Suprapubic skin (tissue), 4 donors: ENCODE measurements at places on chromosomes 3 and 15. TPM values are rescaled to one million over a fixed set of nuclear protein-coding genes. Genes with fewer than 3 reads are reported as not detected.

GOLGA6B gene
- total RNA-seq, result not detected

GRCh38 chr3:127457094-127457475 is 133.4 kb downstream of the TPRA1 start:
- peak overlapping the region; percentile 32 for H3K4me3 ChIP-seq
- no peak overlapping the region for H3K27ac ChIP-seq
- H3K4me1 ChIP-seq, result peaks cover 25% of the 10 kb centered on the region
- peaks cover 54% of the 10 kb centered on the region for H3K27me3 ChIP-seq
- DNase-seq, result peak; percentile 78

DNA sequence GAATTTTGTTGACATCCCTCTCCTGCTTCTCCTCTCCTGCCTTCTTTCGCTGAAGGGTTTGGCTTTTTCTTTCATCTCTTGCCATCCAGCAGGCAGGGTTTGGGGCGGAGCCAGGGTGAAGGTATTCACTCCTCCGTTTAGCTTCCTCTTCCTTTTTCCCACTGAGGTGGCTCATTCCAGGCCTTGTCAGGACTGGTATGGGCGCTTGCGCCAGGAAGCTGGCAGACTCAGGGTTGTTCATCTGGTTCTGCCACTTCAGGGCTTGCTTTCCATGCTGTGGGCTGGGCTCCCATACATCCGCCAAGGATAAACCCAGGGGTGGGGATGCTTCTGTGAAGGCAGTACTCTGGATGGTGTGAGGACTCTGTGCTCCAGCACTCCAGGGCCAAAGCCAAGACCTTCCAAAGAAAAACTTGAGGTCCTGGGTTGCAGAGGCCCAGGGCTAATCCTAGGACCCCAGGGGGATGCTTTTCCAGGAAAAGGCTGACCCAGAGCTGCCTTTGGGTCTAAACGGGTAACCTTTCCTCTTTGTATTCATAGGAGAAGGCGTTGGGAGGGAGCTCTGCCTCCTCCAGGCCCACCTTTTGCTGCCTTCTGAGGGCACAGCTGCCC is 7.7 kb upstream of the AMOTL2 start:
- peaks cover 30% of the 10 kb centered on the region for H3K4me1 ChIP-seq
- DNase-seq, result peak; percentile 87
- H3K4me3 ChIP-seq, result no peak overlapping the region
- peak overlapping the region; percentile 75 for H3K27ac ChIP-seq
- H3K36me3 ChIP-seq, result no peaks in the 10 kb centered on the region
- H3K27me3 ChIP-seq, result no peaks in the 10 kb centered on the region

GRCh38 chr3:126508564-126508964 is 9.0 kb downstream of the UROC1 start:
- H3K27ac ChIP-seq, result no peak overlapping the region
- peaks cover 5% of the 10 kb centered on the region for H3K4me1 ChIP-seq
- no peak for DNase-seq
- peaks cover 13% of the 10 kb centered on the region for H3K27me3 ChIP-seq
- H3K36me3 ChIP-seq, result no peaks in the 10 kb centered on the region
- H3K4me3 ChIP-seq, result no peak overlapping the region

GRCh38 chr3:164465172-164465571 is 613.1 kb downstream of the SI start:
- DNase-seq, result no peak
- no peaks in the 10 kb centered on the region for H3K27me3 ChIP-seq
- no peak overlapping the region for H3K27ac ChIP-seq
- no peak overlapping the region for H3K4me3 ChIP-seq
- H3K36me3 ChIP-seq, result no peaks in the 10 kb centered on the region
- no peaks in the 10 kb centered on the region for H3K4me1 ChIP-seq

- no peaks in the 10 kb centered on the region for H3K36me3 ChIP-seq
- H3K4me3 ChIP-seq, result no peak overlapping the region
- H3K4me1 ChIP-seq, result peaks cover 26% of the 10 kb centered on the region
- H3K27ac ChIP-seq, result no peak overlapping the region
- H3K27me3 ChIP-seq, result no peaks in the 10 kb centered on the region
These were observed 63.3 kb upstream of the RGMA start for GRCh38 chr15:93152360-93152759.

DNA sequence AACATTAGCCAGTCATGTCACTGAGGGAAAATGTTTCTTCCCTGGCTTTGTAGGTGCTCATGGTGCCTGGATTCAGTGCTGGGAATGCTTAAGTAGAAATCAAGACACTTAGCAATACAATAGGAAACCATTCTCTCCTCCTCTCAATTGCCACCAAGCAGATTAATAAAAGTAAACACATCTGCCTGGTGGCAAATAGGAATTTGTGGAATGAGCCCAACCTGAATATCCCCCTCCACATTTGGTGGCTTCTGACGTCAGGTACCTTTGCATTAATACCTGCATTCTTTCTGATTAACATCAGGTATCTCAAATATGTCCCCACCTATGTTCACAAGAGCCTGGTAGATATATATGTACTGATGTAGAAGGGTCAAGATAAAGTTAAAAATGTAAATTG is 42.7 kb downstream of the PPP2R3A start:
- H3K27me3 ChIP-seq, result no peaks in the 10 kb centered on the region
- no peak overlapping the region for H3K4me3 ChIP-seq
- DNase-seq, result no peak

- no peak overlapping the region for H3K27ac ChIP-seq
- no peaks in the 10 kb centered on the region for H3K27me3 ChIP-seq
- DNase-seq, result no peak
- no peaks in the 10 kb centered on the region for H3K36me3 ChIP-seq
- no peak overlapping the region for H3K4me3 ChIP-seq
These were observed 225.3 kb upstream of the KCNMB2 start for GRCh38 chr3:178310949-178311348.

- peaks cover 51% of the 10 kb centered on the region for H3K4me1 ChIP-seq
- H3K4me3 ChIP-seq, result no peak overlapping the region
- H3K27me3 ChIP-seq, result no peaks in the 10 kb centered on the region
- H3K36me3 ChIP-seq, result no peaks in the 10 kb centered on the region
- H3K27ac ChIP-seq, result no peak overlapping the region
These were observed 389.1 kb upstream of the PROK2 start for GRCh38 chr3:72174040-72174439.

DNA sequence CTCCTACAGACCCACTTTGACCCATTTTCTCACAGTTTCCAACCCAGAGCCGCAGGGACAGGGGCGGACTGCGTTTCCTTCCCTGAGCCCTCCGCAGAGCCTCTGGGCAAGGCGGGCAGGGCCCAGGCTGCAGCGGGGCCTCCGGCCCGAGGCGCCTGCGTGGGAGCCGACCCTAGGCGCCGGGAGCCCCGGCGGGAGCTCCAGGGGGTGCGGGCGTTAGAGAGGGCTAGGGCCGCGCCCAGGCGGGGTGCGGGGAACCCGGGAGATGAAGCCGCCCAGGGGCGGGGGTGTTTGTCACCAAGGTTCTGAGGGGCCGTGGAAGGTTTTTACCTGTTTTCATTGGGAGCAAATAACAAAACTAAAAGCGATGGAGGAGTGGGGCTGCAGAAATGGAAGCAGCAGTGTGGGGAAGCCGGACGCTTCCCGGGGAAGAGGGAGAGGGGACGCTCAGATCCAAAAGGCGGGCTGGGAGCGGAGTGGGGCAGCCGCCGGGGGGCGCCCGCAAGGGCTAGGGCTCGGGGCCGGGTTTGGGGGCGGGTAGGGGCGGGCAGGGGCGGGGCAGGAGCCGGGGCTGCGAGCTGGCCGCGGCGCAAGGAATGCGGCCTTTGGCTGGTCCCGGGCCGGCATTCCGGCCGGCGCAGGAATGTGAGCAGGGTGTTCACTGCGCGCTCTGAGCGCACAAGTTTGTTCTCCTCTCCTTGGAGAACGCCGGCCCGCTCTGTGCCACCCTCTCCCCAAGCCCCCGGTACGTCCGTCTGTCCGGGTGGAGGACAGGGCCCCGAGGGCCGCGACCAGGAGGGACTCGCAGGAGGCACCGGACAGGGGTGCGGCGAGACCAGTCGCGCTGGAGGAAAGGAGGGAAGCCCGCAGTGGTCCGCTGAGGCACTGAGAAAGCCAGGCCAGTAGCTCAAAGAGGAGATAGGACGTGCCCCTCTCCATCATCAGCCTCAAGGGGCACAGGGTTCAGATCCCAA is 61.1 kb downstream of the AMOTL2 start:
- peaks cover 83% of the 10 kb centered on the region for H3K4me1 ChIP-seq
- H3K36me3 ChIP-seq, result no peaks in the 10 kb centered on the region
- H3K27me3 ChIP-seq, result no peaks in the 10 kb centered on the region
- DNase-seq, result peak; percentile 89
- H3K27ac ChIP-seq, result peak overlapping the region; percentile 92
- H3K4me3 ChIP-seq, result peak overlapping the region; percentile 52

DNA sequence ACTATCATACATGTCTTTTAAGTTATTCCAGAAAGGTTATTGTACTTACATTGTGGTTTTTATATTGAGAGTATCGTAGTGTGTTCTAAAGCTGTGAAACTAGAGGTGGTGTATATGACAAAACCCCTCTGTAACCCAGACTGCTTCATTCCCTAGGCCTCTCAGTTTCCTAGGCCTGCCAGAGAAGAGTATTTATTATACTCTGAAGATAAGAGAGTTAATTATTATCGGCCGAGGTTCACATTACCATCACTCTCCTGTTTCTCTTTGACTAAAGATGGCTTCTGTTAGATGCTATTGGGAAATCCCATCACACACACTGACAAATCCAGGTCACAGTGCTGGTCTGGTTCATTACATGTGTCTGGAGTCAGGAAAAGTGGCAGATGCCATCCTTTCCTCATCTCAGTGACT is 20.5 kb downstream of the EXOSC7 start:
- peaks cover 48% of the 10 kb centered on the region for H3K36me3 ChIP-seq
- H3K4me3 ChIP-seq, result no peak overlapping the region
- H3K27me3 ChIP-seq, result no peaks in the 10 kb centered on the region
- no peak for DNase-seq
- H3K27ac ChIP-seq, result no peak overlapping the region

DNA sequence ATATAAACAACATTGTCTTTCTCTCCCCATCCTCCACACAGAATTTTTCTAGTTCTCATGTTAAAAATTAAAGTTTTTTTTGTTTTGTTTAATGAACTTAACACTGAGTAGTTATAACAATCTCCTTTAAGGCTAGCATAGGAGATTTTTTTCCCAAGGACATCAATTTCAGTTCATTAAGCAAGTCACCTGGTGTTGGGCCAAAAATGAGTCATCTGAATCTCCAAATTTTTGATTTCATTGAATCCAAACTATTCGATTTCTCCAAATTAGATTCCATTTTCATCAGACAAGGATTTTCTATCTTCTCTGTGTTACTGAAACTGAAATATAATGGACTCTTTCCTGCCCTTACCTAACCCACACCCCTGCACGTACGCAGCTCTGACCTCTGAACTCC is 631.4 kb upstream of the MDFIC2 start:
- H3K36me3 ChIP-seq, result no peaks in the 10 kb centered on the region
- H3K4me3 ChIP-seq, result no peak overlapping the region
- H3K27me3 ChIP-seq, result no peaks in the 10 kb centered on the region
- no peak overlapping the region for H3K27ac ChIP-seq

- no peaks in the 10 kb centered on the region for H3K27me3 ChIP-seq
- no peak overlapping the region for H3K27ac ChIP-seq
These were observed 462.4 kb upstream of the THBS1 start for GRCh38 chr15:39118510-39118909.

DNA sequence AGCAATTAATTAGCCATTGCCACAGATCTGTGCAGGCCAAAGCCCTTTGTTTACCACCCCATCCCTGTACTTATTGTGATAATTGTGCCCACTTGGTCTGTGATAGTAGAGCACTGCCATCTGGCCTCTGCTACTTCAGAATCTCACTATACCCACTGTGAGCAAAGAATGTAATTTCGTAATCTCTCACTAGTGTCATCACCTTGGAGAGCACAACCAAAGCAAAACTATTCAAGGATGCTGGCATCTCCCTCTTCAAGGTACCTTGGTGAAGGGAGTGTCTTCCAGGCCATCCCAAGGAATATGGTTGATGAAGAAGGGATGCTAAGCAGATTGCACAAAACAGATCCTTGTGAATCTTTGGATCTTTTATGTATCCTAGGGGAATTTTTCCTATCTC is 34.7 kb upstream of the NOX5 start:
- H3K27me3 ChIP-seq, result peaks cover 27% of the 10 kb centered on the region
- H3K4me3 ChIP-seq, result no peak overlapping the region
- DNase-seq, result no peak
- no peaks in the 10 kb centered on the region for H3K4me1 ChIP-seq
- no peak overlapping the region for H3K27ac ChIP-seq

DNA sequence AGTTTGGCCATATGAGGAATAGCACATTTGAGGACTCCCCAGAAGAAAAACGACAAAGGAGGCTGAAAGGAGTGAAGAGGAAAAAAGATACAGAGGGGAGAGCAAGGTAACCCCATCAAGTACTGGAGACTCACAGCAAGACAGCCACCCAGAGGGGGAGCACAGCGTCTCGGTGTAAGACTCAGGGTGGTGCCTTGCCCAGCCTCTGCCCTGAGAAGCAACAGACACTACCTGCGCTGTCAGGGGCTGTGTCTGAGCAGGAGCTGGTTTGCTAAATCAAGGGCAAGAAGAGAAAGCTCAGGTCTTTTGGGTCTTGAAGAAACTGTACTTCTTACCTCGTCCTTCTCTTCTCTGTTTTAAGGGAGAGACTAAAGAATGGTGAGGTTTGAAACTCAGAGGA is 27.9 kb downstream of the FBXO45 start:
- no peak overlapping the region for H3K27ac ChIP-seq
- no peaks in the 10 kb centered on the region for H3K36me3 ChIP-seq
- no peak overlapping the region for H3K4me3 ChIP-seq

GRCh38 chr3:148720873-148721272 is 23.2 kb downstream of the AGTR1 start:
- no peaks in the 10 kb centered on the region for H3K36me3 ChIP-seq
- no peak overlapping the region for H3K4me3 ChIP-seq
- no peaks in the 10 kb centered on the region for H3K27me3 ChIP-seq
- no peak for DNase-seq
- no peaks in the 10 kb centered on the region for H3K4me1 ChIP-seq
